Stimulated activated CD8-positive, alpha-beta memory T cell treated with anti-CD3 and anti-CD28 coated beads, Interleukin-4, amount 100 ng/mL, for 1 hour (primary cell): ENCODE measurements at places on chromosomes 12 and 14.

GRCh38 chr14:63478010-63478409 is 65.2 kb downstream of the PPP2R5E start:
- no peak for DNase-seq

GRCh38 chr14:64337888-64338615 is 43.9 kb upstream of the ESR2 start:
- peak; percentile 17 for DNase-seq

DNA sequence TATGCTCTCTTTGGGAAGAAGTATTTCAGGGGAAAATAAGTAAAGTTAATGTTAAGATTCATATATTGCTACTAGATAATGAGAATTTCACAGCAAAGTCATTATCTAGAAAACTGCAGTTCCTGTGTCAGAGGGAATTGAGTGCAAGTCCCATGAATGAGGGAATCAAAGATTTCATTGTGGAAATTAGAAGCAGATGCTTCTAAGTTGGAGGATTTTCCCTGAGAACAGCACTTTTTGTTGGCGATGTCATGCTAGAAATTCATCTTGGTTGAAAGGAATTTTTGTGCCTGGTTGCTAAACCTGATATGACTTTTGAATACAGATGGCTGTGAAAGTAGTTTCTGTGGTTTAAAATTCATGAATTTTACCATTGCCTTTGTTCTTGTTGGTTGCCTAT is 25.6 kb downstream of the FRMD6 start:
- no peak for DNase-seq

DNA sequence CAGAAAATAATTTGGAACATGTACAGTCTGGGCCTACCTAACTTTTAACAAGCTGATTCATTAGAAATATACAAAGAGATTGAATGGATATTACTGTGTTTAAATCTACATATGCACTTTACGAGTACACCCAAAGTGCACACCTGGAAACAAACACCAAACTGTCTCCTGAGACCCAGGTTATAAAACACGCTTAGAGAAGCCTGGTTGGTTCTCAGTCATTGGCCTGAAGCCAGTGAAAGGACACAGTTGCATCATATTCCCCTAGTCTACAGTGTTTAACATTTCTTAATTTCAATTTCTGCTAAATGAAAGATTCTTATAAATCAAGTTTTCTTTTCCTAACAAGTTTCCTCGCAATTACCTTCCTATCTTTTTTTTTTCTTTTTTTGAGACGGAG is 209.5 kb downstream of the FBXL14 start:
- DNase-seq: no peak

GRCh38 chr14:96098999-96099335 is 59.8 kb downstream of the C14orf132 start:
- DNase-seq: no peak

DNA sequence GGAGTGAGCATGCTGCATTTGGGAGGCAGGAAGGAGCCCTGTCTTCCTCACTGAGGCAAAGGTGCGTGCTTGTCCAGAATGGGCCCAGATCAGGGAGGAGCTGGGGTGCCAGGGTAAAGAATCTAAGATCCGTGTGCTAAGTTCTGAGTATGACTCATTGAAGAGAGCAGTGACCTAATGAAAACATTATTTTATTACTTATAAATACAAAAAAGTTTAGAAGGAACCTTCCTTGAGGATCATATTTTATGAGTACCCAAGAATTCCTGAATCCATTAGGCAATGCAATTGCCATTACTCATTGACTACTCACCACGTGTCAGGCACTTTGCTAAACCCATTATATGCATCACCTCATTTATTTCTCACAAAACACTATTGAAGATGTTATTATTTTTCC is 264.7 kb downstream of the EGLN3 start:
- no peak for DNase-seq

DNA sequence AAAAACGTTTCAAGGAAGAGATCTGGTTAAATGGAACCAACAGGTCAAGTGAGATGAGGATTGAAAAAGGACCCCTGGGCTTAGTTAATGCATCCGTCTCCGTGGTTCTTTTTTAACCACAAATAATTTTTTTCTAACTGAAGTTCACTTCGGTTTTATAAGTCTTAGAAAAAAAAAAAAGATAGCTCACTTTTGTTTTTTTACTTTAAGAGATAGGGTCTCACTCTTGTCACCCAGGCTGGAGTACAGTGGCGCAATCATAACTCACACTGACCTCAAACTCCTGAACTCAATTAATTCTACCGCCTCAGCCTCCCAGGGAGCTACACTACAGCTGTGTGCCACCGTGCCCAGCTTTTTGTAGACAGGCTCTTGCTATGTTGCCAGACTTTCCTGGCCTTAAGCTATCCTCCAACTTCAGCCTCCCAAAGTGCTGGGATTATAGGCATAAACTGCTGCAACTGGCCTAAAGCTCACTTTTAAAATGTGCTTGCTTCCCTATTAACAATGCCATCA is 11.8 kb downstream of the HNRNPC start:
- DNase-seq: no peak
